ENCODE measurements at places on chromosomes 6 and 20.
A peak's percentile ranks its signal among the peaks of the same experiment; 100 is the strongest.

DNA sequence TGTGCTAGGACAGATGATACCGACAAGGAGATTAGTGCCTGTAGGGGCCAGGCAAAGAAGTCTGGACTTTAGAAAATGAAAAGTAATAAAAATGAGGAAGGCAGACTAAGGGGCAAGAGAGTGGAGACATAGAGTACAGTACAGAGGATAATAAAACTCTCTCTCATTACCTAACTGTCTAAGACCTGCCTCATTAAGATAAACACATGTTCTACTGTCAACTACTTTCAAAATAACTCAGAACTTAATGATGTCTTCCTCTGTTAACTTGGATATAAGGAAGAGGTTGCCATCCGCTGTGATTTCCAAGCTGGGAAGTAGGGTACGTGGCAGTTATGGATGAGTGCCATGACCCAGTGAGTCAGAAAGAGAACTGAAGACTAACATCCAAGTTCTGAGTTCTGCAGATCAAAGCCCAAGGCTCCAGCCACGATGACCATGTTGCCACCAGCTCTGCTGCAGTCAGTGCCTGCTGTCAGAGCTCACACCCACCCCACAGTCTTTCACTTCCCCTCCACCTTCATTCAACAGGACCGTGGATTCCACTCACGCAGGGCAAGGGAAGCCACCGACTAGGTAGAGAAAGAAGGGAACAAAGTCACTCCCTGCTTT is 81.8 kb downstream of the KIF16B start:
- DNase-seq, result peak; percentile 77

DNA sequence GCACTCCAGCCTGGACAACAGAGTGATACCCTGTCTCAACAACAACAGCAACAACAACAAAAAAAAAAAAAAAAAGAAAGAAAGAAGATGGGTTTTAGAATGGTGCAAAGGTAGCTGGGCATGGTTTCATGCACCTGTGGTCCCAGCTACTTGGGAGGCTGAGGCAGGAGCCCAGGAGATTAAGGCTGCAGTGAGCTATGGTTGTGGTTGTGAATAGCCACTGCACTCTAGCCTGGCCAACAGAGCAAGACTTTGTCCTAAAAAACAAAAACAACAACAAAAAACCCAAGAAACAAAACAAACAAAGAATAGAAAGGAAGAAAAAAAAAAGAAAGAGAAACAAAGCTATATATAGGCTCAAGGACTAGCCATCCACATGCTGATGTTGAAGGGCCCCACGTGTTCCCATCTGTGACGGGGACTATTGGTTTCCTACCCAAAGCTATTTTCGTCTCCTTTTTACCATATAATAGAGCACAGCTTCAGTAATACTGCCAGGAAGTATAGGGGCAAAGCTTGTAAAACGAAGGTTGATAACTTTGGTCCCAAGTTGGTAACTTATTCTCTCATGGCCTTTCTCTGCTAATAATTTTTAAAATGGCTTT is 7.9 kb upstream of the EEF1E1 start:
- DNase-seq, result no peak

DNA sequence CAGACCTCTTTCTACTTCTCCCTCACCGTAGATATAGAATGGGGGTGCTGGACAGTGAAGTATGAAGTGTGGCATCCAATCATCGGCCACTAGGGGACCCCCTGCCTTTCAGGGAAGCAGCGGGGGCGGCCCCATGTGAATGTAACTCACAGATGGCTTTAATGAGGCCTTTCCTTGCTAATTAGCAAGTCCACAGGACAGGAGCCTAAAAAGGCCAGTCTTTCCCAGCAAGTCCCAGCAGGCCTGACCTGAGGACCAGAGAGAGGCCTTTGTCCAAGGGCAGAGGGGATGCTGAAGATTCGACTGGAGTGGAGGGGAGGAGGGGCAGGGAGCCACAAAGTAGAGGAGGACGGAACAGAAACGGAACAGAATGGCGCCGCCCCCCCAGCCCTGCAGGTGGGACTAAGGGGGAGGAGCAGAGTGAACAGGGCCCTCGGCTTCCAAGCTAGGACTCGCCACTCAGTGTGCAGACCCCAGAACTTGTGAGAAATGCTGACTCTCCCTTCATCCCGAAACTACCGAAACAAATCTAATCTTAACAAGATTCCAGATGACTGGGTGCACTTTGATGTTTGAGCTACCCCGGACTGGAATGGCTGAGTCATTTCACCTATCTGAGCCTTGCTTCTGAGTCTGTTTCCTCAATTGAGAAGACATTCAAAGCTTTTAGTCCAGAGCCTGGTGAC is 5.8 kb downstream of the C6orf132 start:
- DNase-seq, result peak; percentile 63

DNA sequence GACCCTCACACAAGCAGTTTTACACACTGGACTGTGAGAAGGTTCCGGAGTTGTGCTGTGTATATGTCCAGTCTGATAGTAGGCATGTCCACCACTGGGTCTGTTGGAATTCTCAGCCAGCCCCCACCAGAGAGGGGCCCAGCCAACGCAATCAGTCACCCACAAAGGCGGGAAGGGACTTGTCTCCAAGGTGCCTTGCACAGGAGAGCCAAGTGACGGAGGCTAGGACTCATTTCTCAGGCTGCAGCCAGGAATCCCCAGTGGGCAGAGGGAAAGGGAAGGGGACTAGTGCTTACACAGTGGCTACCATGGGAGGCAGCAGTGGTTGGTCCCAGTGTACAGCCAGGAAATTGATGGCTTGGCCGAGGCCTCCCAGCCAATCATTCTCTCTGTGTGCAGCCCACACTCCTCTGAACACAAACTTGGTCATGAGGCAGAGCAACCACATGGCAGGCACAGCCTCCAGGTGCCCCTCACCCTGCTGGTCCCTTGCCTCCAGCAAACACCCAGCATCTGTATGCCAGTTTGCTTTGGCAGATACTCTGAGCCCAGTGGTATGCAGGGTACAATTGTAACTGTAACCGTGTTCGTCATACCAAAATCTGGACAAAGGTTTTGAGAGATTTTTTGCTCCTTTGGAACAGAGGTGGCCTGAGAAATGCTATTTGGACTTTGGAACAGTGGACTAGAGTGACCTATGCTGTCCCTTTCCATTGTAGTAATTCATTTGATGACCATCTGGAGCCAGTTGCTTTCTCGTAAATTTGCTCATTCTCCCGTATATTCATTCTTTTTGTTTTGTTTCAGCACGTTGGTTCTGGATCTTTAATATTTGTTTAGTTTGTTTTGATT is 72.9 kb upstream of the MYL9 start:
- DNase-seq, result no peak

DNA sequence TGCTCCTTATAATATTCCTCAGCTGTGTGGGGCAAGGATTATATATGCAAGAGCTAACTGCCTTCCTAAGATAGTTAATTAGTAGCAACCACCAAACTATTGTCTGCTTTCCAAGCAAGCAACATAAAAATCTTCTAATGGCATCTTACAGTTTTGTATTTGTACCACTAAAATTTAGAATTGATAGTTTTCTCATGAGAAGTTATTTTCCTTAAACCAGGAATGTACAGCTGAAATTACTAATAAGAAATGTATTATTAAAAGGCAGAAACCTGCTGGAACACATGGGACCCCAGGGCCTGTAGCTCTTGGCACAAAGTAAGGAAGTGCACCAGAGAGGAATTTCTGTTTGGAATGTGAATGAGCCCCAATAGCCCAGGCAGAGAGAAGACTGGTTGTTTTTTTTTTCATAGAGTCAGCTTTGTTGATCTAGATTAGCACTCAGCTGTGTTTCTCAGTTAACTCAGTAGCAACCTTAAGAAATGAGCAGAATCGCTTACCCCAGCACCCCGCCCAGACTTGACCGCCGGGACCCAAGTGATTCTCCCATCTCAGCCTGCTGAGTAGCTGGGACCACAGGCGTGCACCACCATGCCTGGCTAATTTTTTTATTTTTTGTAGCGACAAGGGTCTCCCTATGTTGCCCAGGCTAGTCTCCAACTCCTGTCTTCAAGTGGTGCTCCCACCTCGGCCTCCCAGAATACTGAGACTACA is 2.6 kb downstream of the MGME1 start:
- DNase-seq, result no peak

DNA sequence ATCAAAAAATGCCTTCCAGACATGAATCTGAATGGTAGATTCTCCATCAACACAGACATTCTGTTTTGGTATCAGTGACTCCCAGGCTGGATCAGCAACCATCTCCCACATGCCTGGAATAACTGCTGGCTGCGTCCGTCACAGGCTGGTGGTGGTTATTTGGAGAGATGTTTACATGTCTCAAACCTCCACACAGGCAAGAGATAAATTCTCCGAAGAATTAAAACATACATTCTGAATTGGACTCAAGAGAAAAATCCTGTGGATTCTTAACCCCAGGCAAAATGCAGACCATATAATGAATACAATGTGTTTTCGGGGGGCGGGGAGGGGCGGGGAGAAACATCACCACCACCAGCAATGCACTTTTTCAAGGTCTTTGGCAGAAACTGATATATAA is 108.2 kb downstream of the THBS2 start:
- no peak for DNase-seq

- peak; percentile 25 for DNase-seq
Observed at GRCh38 chr6:80003826-80004172, 650 bp upstream of the TTK start.

DNA sequence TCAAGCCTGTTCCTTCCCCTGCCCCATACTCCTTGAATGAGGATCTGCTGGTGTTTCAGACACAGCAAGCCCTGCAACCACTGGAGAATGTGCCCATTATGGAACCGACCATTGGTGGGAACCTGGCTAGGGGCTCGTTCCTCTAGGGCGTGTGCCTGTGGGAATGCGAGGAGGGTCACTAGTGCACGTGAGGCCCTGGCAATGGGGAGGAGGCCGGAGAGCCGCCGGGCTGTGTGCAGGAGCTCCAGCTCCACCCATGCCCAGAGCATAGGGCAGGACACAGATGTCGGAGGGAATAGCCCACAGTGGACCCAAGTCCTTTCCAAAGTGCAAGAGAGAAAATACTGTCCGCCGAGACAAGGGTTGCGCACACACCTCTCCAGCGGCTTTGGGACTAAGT is 99.3 kb downstream of the ERMARD start:
- DNase-seq, result no peak
